ENCODE measurements at places on chromosomes 5 and 9.

DNA sequence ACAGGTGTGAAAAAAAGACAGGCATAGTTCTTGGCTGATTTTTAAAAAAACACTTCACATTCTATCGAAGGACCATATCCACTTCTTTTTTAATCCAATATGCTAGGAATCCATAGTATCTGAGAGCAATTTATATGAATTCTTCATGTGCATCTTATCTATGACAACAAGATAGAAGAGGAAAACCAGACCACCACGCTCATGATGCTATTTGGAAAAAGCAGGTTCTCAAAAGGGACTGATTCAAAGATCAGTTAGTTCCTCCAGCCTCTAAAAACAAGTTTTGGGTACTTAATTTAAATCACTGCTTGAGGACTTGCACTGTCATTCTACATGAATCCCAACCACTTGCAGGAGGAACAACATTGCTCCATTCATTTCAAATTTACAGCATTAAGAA, 6.3 kb downstream of the MEF2C start:
- DNase-seq, result no peak

DNA sequence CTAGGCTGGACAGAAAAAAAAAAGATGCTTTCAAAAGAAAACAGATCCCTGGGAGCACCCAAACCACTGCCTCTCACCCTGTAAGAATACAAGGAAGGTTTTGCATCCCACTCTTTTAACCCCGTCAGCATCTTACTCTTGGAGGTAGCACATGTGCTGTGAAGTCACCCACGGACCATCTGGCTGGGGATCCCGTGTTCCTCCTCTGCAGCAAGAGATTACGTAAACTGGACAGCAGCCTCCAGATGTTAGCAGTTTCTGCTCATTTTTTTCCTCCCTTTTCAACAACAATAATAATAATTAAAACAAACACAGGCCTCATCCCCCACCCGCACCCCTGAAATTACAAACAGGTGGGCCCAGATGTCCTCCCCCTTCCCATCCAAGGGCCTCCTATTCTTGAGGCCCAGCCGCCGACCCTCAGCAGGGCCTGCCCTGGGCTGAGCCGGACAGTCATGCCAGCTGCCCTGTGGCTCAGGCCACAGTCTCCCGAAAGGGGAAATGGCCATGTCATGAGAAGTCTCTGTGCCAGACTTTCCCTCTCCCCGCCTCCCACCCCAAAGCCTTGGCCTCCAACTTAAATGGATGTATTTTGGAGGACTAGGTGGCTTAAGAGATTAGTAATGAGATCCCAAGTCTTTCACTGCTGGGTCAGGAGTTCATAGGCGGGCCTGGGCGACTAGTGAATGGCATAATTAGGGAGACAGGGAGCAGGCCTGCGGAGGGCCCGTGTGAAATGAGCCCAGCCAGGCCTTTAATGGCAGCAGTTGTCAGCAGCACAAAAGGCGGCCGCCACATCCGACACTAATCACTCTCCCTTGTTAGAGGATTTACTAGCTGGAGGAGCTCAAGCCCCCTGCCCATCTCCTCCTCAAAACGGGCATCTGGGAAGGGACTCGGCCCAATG, 165.1 kb downstream of the PAPPA start:
- DNase-seq, result no peak

DNA sequence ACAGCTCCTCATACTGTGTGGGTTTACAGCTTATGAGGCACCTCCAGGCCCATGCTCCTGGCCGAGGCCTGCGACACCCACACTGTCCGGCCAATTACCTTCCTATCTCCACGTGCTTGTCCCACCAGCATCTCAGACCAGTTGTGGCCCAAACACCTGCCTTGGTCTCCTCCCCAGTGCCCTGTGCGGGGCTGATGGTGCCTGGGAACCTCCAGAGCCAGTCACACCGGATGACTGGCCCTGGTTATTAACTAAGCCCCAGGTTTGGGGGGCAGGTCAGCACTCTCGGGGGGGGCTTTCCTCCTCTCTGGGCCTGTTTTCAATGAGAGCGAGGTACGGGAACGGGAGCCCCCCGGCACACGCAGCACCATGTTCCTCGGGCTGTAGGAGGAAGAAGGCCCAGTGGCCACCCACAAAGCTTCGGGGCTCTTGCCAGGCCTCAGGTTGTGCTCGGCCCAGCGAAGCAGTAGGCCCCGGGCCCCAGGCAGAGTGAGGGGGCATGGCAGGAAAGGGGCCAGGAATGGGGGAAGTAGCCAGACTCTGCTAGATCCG, 76.0 kb upstream of the PHYKPL start:
- DNase-seq, result no peak

DNA sequence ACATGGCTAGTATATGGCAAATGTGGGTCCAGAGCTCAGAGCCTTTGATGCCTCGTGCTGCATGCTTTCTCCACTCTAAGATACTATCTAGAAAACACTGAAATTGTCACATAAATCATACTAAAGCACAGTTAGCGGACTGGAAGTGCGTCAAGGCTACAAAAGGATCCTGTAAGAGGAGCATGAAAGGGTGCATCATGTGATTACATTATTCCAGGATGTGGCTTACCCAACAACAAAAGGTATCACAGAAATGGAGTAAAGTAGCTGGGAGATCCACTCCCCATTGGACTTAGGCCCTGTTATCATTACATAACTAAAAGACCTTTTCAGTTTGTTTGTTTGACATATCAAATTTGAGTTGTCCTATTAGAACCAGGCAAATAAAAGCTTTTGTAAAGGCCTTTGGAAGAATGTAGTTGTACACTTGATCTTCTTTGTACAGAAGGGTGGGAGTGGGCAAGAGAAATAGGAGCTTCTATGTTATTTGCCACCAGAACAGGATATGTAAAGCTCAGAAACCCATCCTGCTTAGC, 6.9 kb downstream of the SLC31A1 start:
- no peak for DNase-seq

- DNase-seq, result no peak
Observed at GRCh38 chr5:174101195-174101730, 55.8 kb downstream of the NSG2 start.

GRCh38 chr5:158198636-158199035, 339.7 kb upstream of the CLINT1 start:
- no peak for DNase-seq

- DNase-seq, result no peak
Observed at GRCh38 chr5:1162751-1163150, 38.6 kb upstream of the SLC6A19 start.

DNA sequence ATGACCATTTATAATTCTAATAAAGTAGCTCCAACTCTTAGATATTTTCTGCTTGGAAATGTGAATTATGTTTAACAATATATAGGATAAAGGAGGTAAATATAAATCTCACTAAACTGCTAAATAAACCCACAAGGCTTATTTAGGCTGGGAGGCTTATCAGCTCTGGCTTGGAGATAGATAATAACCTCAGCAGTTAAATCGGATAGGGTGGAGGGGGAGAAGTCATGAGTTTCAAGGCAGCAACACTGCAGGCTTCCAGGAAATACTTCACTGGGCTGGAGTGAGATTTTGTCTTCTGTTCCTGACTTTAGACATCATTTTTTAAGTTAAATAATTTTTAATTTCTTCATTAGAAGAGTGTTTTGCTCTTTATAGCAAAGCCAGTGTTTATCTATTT, 80.0 kb upstream of the ITGA2 start:
- DNase-seq, result no peak

DNA sequence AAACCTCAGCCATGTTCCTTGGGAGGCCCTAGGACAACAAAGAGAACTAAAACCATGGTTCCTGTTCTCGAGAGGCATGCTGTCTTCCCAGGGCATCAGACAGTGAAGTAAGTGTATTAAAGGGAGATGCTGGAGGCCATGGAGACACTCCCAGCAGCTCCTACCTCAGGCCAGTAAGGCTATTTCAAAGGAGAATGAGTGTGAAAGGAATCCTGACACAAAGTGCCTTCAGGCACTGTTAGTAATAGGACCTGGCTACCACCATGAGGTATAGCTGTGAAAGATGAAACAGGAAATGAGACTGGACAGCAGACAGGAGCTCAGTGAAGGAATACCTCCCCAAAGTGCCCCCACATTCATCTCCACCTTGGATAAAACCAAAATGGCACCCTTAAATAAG, 71.0 kb downstream of the FANCC start:
- no peak for DNase-seq

DNA sequence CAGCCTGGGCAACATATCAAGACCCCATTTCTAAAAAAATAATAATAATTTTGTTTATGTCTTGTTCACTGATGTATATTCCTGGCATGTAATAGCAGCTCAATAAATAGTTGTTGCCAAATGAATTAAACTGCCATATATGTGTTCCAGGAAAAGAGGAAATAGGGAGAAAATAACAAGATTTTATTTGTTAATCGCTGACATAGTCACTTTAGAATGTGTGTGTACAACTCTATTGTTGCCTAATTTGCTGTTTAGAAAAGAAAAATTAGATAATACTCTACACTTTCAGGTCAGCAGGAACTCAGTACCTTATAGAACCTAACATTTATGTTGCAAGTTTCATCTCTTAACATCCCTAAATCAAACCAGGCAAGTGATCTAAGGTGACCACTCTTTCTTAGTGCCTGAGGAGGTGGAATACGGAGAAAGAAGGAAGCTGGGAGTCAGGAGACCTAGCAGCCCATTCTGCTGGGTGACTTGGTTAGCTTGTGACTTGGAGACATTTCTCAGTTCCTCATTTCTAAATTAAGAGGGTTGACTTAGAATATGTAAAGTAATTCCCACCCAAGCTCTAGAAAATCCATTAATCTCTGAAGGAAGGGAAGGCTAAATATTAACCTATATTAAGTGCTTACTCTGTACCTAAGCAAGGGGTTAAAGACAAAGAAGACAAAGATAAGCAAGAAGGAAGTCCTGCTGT, 110.3 kb upstream of the IQGAP2 start:
- DNase-seq, result no peak

GRCh38 chr9:137103206-137103999, 11.1 kb downstream of the DPP7 start:
- no peak for DNase-seq

DNA sequence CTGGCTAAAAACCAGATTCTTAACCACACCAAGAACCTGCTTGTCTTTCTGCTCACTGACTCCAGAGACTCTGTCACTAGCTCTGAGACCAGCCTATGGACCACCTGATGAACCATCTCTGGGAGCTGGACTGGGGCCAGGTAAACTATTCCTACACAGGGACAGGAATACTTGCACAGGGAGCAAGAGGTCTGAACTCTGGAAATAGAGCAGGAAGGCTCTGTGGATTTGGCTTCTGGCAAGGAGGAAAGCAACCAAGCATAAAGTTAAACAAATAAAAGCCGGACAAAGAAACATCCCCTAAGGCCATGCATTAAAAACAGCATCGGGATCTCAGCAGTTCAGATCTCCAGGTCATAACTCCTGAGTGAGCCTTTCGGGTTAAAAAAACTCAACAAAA, 5.6 kb upstream of the SPARC start:
- no peak for DNase-seq

DNA sequence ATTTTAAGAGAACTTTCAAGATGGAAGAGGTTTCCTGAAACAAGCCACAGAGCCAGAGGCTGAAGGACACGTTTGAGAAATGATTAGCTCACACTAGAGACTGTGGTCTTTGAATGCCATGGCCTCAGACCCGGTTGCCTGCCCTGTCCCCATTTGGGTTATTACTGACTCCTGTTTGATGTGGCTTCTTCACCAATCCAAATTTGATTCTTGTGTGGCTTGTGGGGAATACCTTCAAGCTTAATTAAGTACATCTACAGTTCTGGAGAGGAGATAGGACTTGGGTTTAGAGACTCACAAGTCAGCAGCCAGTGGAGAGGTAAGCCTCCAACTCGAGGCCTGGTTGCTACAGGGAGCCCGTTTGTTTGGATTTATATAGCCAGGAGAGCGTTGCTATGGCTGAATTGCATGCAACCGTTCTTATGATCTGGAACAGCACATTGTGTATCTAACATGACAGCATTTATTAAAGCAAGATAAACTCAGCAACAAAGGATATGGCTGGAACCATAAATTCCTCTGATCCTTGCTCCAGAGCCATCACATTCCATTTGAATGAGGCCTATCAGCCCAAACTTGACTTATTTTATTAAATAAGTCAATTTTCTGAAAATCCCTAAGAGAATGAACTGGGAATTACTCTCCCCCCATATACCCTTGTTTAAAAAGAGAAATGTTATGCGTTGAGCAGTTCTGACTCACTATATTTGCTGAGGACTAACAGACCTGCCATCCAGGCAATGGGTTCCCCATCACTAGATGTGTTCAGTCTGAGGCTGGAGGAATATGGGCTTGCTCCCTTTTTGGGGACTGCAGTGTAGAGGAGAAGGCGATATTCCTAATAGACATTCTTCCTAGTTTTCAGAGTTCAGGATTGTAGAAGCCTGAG, 88.4 kb upstream of the TNFSF8 start:
- DNase-seq, result no peak

- DNase-seq, result no peak
Observed at GRCh38 chr5:55708732-55709131, 3.4 kb downstream of the SLC38A9 start.

DNA sequence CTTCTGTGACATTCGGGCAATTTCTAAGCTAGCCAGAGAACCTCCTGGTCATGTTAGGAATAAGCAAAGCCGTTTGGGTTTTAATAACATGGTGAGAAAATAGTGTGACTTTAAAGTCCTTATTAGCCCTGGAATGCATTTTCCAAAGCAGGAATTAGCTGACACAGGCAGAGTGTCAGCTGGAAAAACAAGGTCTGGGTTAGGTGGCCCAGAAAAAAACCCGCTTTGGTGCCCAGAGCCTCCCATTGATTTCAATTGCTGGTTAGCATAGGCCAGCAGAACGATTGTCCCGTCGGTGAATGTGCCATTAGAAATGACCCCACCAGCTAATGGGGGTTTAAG, 62.1 kb upstream of the CPEB4 start:
- DNase-seq, result no peak

- no peak for DNase-seq
Observed at GRCh38 chr9:90556897-90557675, 85.5 kb downstream of the DIRAS2 start.

GRCh38 chr9:126734877-126735276, 70.0 kb upstream of the ZBTB43 start:
- no peak for DNase-seq

- no peak for DNase-seq
Observed at GRCh38 chr5:119323601-119324000, 32.2 kb upstream of the TNFAIP8 start.

- no peak for DNase-seq
Observed at GRCh38 chr5:135237748-135238103, 161.3 kb downstream of the MACROH2A1 start.

GRCh38 chr9:80012557-80013330, 441.0 kb downstream of the TLE4 start:
- DNase-seq, result no peak

GRCh38 chr9:24582146-24583126, 36.7 kb upstream of the IZUMO3 start:
- DNase-seq, result no peak

DNA sequence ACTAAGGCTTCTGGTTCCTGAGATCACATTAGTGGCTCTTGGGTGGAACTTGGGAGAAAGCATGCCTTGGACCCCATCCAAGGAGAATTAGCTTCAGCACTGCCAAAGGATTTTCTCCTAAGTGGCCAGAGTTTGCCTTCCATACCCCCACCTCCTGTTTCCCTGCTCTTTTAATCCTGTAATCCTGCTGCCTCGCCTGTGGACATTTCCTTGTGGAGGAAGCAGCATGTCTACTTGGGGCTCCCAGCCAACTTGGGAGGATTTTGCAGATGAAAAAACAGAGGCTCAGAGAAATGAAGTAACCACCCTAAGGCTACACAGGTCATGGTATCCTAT, 1.6 kb downstream of the ARSI start:
- no peak for DNase-seq

GRCh38 chr5:153158608-153159007, 331.9 kb upstream of the GRIA1 start:
- no peak for DNase-seq

- DNase-seq, result peak; percentile 74
Observed at GRCh38 chr5:173972925-173973615, 15.9 kb upstream of the C5orf47 start.

GRCh38 chr9:89878687-89879086, 273.9 kb downstream of the GADD45G start:
- no peak for DNase-seq

All from CD4-positive, CD25-positive, alpha-beta regulatory T cell (primary cell).